ENCODE measurements at places on chromosomes 1 and 21. TPM values are rescaled to one million over a fixed set of nuclear protein-coding genes. Genes with fewer than 3 reads are reported as not detected.

Gene CD53
- 358 TPM for total RNA-seq

Gene TFF3
- 0.74 TPM for total RNA-seq

Gene AKT3
- total RNA-seq, result 0.27 TPM

Gene DLGAP3
- total RNA-seq, result 0.15 TPM

Gene CFHR2
- not detected for total RNA-seq

Gene ECM1
- 1.0 TPM for total RNA-seq
